ENCODE measurements at places on chromosomes 6 and 20. TPM values are rescaled to one million over a fixed set of nuclear protein-coding genes. Genes with fewer than 3 reads are reported as not detected.

CD2AP gene
- 21.2 TPM for total RNA-seq

HLA-DOA gene
- 0.11 TPM for total RNA-seq

AGPAT4 gene
- 2.7 TPM for total RNA-seq

THEMIS gene
- total RNA-seq, result not detected

EPB41L2 gene
- total RNA-seq, result 13.5 TPM

GPR63 gene
- 1.7 TPM for total RNA-seq
